ENCODE measurements at places on chromosomes 2 and 18.

- DNase-seq, result no peak
Measured at GRCh38 chr2:8501061-8501720, 180.7 kb upstream of the ID2 start.

DNA sequence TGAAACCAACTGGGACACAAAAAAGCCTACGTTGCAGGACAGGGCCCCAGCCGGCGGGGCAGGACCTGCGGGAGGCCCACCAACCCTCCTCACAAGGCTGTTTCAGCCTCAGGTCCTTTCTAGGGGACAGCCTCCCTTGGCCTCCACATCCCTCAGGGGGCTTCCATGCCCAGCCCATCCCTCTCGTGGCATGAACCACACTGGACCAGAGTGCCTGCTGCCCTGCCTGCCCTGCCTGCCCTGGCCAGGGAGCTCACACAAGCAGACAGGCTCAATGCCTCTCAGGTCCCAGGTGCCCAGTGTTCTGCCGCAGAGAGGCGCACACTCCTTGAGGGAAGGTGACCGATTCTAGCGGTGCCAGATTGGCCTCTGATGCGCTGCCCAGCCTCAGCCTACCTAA is 57.4 kb downstream of the HDAC4 start:
- DNase-seq, result no peak

DNA sequence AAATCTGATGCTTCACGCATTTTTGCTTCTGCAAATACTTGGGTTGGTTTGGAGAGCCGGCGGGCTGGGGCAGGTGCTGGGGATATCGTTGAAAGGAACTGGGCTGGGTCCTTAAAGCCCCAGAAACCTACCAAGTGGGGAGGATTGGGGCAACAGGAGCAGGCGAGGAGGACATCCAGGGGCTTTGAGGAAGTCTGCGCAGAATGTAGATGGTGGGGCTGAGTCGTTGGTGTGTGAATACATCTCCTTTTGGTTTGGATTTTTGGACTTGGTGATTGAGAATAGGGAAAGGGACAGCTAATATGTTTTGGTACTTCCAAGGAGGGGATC is 1.1 kb downstream of the DCC start:
- DNase-seq, result no peak

DNA sequence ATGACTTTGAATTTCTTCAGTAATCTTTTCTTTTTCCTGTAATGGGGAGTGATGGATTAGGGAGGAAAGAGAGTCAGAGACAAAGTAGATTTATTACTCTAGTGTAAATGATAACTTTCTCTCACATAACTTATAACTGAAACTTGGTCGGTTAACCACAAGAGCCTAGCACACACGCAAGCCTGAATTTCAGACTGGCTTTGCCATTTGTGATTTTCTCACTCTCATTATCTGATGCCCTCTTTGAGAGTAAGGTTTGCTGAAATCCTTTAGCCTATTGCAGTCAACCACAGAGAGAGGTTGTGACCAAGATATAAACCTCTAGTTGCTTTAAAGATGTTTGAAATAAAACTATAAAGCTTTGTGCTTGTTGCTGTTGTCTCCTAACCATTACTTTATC is 117.9 kb upstream of the NETO1 start:
- DNase-seq, result no peak

- DNase-seq, result no peak
Measured at GRCh38 chr2:172196768-172197431, 94.2 kb upstream of the DLX2 start.

DNA sequence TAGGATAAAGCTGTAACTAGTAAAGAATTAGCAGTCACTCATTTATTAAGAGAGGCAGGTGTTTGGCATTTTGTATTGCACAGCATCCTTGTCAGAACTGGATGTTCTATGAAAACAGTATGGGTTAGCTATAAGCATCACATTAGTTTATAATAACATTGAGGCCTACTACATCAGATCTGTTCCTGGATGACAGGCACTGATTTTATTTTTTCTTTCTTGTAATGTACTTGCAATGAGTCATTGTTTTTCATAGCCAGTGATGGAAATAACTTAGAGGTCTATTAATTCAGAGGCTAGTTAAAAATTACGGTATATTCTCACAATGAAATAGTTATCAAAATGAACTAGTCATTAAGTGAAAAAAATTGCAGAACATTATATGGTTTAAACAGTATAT is 13.0 kb upstream of the RMDN2 start:
- DNase-seq, result no peak

- DNase-seq, result no peak
Measured at GRCh38 chr2:134181219-134181618, 72.7 kb upstream of the MGAT5 start.

- DNase-seq, result peak; percentile 45
Measured at GRCh38 chr2:46780801-46781445, 134.7 kb downstream of the MCFD2 start.

GRCh38 chr18:45976974-45977373 is 9.8 kb upstream of the EPG5 start:
- no peak for DNase-seq

GRCh38 chr18:5467671-5468070 is 76.1 kb downstream of the EPB41L3 start:
- no peak for DNase-seq
